WTC11 (cell line): ENCODE measurements at places on chromosomes 5 and 9. TPM values are rescaled to one million over a fixed set of nuclear protein-coding genes. Genes with fewer than 3 reads are reported as not detected.
A peak's percentile ranks its signal among the peaks of the same experiment; 100 is the strongest.

DNA sequence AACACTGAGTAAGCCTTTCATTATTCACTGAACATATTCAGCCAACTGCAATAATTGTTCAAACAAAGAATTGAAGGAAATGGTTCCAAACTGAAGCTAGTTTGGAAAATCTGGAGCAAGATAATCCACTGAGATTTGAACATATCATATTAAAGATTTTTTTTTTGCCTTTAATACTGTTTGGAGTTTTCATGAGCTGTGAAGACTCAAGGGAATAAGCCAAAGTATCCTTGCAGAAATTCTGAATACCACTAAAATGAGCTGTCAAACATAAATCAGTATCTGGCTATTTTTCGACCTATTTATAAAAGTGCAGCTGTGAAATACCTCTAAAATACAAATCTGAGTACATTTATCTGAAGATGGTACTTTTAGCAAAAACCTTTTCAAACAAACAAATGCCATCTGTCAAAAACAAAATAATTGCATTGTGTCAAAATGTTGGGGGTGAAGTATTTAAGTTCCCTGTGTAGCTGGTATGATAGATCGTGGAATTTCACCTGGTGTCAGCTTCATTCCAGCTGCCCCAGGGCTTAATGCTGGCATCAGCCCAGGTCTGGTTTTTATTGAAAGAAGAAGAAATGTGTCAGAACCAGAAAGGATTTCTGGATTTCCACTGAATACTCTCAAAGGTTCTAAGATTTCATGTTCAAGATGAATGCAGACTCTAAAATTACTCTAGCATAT is 149.0 kb upstream of the GRAMD2B start:
- DNase-seq, result no peak

DNA sequence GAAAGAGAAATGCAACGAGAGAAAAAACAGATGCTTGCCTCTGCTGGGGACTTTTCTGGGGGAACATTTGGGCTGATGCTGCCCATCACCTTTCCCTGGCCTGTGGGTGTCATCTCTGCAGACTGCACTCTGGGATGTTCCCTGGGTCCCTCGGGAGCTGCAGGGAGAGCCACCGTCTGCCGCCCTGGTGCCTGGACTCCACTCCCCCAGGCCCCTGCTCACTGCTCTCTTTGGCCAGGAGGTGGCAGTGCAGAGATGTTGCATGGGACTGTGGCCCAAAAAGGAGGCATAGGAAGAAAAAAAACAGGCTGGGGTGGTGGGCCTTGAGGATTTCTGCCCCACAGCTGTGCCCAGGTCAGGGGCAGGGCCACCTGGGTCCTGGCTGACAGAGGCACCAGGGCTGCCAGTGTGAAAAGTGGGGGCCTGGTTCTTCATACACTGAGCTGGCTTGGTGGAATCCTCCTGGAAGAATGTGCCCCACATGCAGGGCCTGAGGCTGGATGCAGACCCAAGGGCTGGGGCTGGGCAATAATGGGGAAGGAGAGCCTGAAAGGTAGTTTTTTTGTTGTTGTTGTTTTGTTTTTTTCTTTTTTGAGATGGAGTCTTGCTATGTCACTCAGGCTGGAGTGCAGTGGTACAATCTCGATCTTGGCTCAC is 353.6 kb downstream of the SLIT3 start:
- peak; percentile 84 for DNase-seq

DNA sequence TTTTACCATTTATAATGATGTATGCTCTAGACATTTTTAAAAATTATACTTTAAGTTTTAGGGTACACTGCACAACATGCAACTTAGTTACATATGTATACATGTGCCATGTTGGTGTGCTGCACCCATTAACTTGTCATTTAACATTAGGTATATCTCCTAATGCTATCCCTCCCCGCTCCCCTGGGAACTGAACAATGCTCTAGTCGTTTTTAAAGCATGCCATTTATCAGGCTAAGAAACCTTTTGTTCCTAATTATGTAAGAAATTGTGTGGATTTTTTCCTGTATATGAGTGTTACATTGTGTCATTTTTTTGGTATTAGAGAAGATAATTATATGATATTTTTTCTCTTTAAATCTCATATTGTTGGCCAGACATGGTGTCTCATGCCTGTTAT is 72.8 kb upstream of the SGCD start:
- DNase-seq, result no peak

DNA sequence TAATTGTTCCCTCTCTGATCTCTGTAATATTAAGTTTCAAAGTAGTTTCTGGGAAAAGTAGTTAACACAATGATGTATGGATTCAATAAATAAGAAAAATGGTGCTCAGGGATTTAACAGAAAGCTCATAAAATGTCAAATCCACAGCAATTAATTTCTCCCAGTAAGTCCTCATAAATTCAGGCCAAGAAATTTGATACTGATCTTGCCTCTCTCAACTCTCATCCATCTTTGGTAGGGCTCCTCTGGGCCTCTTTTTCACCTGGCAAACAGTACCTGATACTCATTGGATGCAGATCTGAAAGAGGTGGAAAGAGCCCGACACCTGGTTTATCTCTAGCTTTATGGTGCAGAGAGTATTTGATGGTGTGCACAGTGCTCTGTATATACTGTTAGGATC is 106.1 kb downstream of the STK32A start:
- DNase-seq, result no peak

GRCh38 chr5:89351975-89352374 is 469.0 kb upstream of the MEF2C start:
- DNase-seq, result no peak

- no peak for DNase-seq
Observed at GRCh38 chr9:18238752-18239447, 235.1 kb upstream of the ADAMTSL1 start.

- DNase-seq, result no peak
Observed at GRCh38 chr5:14284392-14285148, 141.4 kb downstream of the TRIO start.

- DNase-seq, result no peak
Observed at GRCh38 chr5:112625689-112626438, 111.8 kb upstream of the APC start.

DNA sequence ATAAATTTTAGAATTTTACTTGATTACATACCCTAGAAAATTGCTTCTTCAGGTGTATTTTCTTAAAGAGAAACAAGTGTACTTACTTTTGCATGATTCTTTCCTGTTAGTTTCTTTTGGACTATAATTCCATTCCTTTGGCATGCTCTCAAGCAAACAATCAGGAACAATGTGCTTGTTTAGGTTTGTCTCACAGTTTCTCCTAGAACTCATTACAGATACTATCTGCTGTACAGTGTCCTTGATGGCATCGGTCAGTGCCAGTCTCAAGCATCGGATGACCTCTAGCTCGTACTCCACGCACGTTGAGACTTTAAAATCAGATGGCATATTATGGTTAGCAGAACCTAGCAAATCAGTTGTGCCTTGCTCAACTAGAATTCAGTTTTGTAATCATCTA is 214.9 kb downstream of the KIAA0825 start:
- DNase-seq, result no peak

DNA sequence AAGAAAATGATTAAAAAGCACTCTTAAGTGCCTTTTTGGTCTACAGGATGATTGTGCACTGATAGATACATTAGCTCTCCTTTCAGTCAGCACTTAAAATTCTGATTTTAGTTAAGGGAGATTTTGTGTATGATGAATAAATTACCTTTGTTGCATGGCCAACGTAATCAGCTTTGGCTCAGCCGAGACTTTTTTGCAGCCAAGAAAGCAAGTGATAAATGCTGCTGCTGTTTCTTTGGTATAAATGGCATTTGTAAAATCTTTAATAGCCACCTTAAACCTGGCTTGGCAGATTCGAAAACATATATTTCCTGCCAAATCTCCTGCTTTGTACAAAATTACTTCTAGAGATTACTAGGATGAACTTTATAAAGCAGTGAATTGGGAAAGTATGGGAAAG is 147.7 kb downstream of the DCP2 start:
- no peak for DNase-seq

DNA sequence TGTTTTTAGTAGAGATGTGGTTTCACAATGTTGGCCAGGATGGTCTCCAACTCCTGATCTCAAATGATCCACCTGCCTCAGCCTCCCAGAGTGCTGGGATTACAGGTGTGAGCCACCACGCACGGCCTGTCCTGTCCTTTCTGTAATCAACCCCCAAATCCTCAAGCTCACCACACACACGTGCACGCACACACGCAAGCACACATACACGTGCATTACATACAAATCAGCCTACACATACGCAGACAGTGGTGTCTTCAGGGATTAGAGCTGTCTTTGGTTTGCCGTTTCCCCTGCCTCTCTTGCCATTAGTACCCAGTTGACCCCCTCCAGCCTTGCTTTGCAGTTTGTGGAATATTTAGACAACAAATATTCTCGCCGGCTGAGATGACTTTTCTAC is 6.5 kb downstream of the GLT6D1 start:
- DNase-seq, result no peak

DNA sequence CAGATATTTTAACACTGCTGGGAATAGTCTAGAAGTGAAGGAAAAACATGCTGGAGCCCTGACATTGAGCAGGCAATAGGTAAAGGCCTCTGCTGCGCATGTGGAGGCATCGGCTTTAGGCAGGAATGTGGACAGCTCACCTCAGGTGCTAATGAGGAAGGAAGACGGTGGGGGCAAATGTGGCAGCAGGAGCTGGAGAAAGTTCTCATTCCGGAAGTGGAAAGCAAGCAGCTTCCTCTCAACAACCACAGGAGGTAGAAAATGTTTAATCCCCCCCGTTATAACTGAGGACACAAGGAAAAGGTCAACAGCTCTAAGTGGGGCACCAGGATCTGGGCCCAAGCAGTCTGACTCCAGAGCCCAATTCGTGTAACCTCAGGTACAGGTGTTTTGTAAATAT is 7.6 kb upstream of the RPS14 start:
- DNase-seq, result no peak

DNA sequence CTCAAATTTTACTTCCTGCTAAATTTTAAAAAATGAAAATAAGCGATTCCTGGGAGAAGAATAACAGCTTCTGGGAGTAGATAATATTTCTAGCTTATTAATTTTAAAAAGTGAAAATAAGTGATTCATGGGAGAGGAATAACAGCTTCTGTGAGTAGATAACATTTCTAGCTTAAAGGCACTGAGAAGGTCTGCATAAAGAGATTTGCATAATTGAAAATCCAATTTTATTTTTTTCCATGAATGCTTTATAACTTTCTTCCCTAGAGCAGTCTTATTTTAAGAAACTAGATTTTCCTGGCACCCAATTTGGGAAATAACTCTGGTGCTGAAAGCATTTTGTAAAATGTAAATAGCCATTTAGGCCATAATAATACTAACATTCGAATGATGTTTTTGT is 65.9 kb upstream of the ASTN2 start:
- DNase-seq, result no peak

- no peak for DNase-seq
Observed at GRCh38 chr9:113477661-113478060, 14.1 kb downstream of the RGS3 start.

DNA sequence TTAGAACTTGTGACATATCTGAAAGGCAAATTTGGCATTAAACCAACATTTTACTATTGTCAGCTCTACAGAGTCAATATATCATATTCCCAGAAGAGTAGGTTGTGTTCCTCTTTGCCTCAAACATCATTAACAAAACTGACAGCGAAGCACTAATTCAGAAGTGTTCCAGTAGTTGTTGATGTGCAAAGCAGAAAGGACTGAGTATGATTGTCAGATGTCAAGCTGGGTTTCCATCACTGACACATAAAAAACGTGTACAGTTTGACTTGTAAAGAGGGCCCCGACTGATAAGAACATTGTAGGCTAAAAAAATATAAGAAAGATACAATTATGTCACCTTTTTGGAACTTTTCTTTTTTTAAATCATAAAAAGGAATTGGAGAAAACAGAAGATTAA is 101.5 kb upstream of the ZNF608 start:
- DNase-seq, result no peak

GRCh38 chr9:6605202-6605601 is 40.3 kb downstream of the GLDC start:
- DNase-seq, result no peak

DNA sequence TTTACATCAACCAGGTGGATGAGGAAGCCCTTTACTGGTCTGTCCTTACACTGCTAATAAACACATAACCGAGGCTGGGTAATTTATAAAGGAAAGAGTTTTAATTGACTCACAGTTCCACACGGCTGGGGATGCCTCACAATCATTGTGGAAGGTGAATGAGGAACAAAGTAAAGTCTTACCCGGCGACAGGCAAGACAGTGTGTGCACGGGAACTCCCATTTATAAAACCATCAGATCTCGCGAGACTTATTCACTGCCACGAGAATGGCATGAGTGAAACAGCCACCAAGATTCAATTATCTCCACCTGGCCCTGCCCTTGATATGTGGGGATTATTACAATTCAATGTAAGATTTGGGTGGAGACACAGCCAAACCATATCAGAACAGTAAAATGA is 67.3 kb upstream of the GRAMD2B start:
- DNase-seq, result no peak

DNA sequence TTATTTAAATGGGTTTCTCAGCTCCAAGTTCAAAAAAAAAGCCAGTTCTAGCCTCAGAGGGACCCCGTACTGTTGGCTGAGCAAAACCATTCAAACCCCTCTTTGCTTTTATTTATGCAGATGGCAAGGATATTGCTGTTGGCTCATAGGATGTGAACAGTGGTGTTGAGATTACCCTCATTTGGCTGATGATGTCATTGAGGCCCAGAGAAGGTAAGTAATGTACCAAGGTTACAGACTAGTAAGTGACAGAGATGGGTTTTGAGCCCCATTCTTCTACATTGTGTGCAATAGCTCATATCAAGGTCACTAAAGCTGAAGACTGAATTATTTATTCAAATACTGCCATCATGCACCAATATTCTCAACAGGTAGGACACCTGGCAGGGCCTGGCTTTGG is 122.2 kb upstream of the PCA3 start:
- DNase-seq, result no peak

DNA sequence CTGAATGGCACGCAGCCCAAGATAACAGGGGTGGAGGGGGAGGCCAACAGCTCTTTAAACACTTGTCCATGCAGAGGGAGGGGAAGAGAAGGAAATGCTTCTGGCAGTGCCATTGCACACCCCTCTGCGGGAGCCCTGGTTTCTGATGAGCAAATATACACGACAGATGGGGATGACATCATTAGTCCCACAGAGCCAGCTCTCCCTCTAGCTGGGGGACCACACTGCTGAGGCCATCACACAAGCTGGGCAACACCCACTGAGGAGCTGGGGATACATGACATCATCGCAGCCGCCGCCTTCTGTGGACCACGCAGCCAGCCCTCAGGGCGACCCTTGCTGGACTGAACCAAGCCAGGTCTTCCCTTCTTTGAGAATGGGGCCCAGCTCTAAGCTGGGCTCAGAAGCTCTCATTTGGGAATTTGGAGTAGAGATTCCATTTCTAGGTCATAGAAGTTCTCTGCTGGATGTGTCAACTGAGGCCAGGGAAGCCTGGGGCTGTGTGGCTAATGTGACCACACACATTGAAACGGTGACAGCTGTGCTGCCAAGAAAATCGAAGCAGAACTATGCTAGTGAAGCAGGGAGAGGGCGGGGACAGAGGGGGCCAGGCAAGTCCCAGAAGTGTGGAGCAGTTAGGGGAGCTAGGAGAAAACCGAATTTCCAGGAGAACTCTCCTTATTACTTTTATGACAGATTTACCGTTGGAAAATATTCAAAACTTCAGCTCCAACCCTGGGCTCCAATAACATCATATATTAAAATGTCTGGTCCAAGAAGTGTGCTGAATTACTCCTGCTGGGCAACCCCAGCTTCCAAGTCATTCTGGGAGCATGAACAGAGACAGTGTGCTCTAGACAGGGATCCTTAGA is 79.5 kb downstream of the PRRT1B start:
- no peak for DNase-seq

Gene FOXD4L4
- 0.14 TPM in 1 of 3 replicates, not detected in the others for total RNA-seq

Gene CDH9
- total RNA-seq, result 0.07 to 0.48 TPM (median 0.21 TPM) in 3 replicates

Gene LCN2
- 1.0 to 3.0 TPM (median 1.3 TPM) in 3 replicates for total RNA-seq

Gene CYSRT1
- 2.8 to 3.5 TPM (median 2.9 TPM) in 3 replicates for total RNA-seq

Gene KIF4B
- 0.07 to 0.09 TPM in 2 of 3 replicates, not detected in the other for total RNA-seq

Gene PCDHGB3
- total RNA-seq, result 3.3 to 4.2 TPM (median 3.5 TPM) in 3 replicates

Gene TAF11L6
- total RNA-seq, result not detected in 3 replicates
